Naive thymus-derived CD4-positive, alpha-beta T cell (primary cell): ENCODE measurements at places on chromosomes 6 and 20. TPM values are rescaled to one million over a fixed set of nuclear protein-coding genes. Genes with fewer than 3 reads are reported as not detected.

DNA sequence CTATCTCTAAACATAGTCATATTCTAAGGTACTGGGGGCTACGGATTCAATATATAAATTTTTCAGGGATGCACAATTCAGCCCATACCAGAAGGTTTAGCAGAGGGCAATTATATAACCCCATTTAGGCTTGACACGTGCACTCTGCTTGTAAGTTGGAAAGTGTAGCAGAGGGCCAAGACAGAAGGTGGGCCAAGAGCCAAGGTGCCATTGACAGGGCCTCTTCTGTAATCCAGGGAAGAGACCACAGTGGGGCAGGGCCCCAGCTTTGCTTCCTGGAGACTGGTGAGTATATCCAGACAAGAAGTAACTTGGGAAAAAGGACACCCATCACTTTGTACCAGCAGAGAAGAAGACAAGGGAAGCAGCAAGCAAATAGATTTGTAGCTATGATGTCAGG is 672.4 kb upstream of the MARCKS start:
- no peak for DNase-seq

GRCh38 chr6:167833396-167833763 is 6.7 kb downstream of the AFDN start:
- DNase-seq, result no peak

- no peak for DNase-seq
Measured at GRCh38 chr20:32333988-32334885, 23.9 kb upstream of the ASXL1 start.

The MYCT1 gene
- total RNA-seq, result 0.24 TPM

DNA sequence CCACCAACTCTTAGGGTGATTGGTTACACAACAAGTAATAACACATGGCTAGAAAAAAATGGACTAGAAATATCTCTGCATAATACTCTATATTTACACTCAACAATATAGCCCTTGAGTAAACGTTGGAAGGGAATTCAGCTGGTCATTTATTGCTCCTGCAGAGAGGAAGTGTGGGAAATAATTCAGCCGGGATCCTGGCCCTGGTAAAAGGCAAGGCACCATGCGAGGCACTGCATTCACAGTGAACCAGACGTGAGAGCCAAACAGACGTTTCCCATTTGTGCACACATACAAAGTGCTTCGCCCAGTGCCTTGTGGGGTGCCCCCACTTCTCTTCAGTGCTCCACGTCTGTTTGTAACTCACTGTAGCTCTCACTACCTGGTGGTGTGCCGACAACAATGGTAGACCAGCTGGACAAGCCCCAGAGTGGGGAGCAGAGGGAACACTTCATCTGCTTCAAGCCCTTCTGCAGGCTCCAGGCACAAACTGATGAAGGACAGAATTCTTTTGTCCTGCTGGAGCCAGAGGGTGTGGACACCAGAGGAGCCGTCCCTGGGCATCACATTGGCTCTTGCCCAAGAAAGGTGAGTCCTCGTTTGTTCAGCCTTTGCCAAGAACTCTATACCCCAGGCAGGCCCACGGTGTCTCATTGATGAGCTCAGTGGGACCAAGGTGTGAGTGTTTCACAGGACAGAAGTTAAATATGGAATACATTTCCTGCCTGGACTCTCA is 18.8 kb downstream of the SYNDIG1 start:
- no peak for DNase-seq

DNA sequence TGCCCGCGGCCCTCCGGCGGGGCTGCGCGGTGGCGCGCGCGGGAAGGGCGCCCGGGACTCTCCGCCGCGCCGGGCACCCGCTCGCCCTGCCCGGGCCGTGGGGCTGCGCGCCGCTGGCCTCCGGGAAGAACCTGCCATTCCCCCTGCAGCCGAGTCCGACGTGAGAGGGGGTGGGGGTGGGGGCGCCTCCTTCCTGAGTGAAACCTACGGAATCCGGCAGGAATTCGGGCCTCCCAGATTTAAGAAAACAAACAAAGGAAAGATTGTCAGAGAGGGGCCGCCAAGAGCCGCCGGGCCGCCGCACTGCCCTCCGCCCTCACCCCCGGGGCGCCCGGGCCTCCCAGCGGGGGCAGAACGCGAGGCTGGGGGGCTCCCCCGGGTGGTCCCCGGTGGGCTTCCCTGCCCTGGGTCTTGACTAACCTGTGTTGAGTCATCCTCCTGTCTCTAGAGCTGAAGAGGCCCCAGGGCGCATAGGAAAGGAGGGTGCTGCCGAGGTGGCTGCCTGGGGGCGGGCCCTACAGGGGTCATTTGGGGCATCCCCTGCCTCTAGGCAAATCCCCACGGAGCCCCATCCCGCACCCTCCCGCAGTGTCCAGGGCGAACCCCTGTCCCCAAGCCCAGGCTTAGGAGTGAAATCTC is 42.2 kb upstream of the FOXP4 start:
- DNase-seq, result no peak

DNA sequence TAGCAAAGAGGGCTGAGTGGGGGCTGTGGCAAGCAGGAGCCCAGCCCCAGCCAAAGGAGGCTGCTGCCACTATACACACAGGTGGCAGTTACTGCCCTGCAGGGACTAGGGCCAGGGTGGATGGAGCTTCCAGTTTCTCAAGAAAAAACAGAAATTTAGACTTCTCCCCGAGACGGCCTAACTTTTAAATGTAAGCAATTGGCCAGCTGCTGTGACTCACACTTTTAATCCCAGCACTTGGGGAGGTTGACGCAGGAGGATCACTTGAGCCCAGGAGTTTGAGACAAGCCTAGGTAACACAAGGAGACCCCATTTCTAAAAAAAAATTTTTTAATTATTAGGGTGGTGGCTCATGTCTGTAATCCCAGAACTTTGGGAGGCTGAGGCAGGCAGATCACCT is 98.2 kb upstream of the NFATC2 start:
- no peak for DNase-seq

The ZBTB46 gene
- 1.7 TPM for total RNA-seq
